Fibroblast of the aortic adventitia (primary cell): ENCODE measurements at places on chromosomes 6 and 20.

DNA sequence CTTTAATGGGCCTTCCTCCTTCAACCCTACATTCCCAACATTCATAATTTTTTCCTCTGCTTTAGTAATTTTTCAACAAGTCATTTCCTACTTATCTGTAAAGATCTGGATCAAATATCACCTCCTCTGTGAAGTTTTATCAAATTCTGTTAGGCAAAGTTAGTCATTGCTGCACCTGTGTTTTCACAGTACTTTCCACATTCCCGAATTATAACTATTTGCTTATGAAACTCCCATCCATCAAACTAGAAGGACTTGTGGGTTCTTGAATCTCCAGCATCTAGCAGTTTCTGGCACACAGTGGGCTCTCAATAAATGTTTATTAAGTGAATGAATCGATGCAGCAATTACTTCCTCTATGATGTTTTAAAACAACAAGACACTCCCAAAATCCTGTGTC, 257.6 kb downstream of the HDGFL1 start:
- DNase-seq = peak; percentile 14

DNA sequence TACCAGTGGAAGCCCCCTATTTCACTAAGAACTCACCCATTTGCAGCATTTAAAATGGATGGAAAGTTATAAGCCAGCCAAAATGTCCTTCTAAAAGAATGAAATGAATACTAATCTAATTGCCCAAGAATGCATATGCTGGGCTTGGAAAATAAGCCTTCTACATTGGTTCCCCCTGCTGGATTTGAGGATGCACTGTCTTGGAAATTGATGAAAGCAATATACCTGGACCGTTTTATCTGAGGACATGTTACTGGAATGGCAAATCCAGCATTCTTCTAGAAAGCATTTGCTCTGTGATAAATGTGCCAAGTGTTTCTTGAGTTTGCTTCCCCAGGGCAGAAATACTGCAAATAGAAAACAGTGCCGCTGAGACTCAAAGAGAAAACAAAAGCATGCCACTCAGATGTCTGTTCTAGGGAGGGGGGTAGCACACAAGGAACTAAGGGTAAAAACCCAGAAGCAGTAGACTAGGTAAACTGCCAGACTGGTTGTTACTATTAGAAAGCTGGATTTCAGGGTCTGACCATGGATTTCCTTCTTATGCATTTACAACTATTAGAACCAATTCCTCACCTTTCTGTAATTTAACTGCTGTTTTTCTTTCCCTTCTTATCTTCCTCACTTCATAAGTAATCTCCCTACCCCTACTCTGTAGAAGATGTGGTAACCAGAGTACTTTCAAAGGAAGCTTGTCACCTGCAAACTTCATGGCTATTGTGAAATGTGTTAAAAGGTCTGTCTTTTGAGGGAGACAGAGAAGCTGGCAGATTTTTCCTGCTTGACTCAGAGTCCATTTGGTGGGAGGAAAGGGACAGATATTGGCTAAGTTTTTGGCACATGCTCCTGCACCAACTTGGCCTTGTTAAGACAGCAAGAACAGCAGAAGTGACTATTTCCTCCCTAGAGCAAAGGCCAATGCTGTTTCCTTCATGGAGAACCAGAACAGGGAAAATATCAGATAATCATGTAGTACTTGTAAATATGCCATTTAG, 642.6 kb downstream of the KIF16B start:
- DNase-seq = no peak

- DNase-seq = no peak
These were observed 56.6 kb downstream of the BPIFB1 start for GRCh38 chr20:33339515-33340058.

DNA sequence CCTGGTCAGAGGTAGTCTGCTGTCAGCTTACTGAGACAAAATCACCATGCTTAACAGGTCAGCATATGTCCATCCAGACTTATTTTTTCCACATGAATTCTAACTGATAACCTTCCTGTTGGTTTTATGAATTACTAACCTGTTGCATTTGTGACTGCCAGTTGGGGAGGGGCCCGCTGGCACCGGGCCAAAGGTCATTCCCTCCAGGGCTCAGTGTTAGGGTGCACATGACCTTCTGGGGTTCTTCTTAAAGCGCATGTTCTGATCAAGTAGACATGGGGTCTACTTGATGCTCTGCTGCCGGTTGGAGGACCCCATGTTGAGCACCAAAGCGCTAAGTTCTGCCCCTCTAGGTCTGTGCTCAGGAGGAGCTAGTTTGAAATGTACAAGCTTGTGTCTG, 15.6 kb downstream of the DUSP22 start:
- no peak for DNase-seq

DNA sequence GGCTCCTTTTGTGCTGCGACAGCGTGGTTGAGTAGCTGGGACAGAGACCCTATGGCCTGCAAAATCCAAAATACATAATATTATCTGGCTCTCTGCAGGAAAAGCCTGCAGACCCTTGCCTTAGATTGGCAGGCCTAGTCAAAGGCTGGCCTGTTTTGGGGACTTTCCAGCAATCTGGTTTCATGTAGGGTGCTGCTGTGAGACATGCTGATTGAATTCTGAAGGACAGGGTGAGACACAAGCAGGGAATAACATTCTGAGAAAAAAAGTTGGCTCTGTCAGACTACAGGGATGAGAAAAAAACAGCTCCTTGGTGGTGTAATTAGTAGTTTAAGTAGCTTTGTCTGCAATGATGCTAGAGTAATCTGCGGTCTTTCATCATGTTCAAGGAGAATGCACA, 402.7 kb upstream of the AGPAT4 start:
- no peak for DNase-seq

DNA sequence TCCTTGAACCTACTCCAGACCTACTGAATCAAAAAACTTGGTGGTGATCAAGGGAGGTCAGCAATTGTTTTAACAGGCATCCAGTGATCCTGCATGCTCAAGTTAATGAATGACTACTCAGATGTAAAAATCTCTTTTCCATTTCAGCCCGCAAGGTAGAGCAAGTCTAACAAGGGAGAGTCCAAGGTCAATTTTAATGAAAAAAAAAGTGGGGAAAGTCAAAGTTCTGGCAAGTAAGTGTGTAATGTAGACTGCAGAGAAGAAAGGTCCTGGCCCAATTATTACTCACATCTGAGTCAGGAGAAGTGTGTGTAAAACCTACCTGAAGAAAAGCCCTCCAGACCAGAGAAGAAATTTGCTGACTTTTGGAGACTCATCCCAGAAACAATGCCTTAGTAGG, 193.5 kb downstream of the UBE3D start:
- DNase-seq = no peak

DNA sequence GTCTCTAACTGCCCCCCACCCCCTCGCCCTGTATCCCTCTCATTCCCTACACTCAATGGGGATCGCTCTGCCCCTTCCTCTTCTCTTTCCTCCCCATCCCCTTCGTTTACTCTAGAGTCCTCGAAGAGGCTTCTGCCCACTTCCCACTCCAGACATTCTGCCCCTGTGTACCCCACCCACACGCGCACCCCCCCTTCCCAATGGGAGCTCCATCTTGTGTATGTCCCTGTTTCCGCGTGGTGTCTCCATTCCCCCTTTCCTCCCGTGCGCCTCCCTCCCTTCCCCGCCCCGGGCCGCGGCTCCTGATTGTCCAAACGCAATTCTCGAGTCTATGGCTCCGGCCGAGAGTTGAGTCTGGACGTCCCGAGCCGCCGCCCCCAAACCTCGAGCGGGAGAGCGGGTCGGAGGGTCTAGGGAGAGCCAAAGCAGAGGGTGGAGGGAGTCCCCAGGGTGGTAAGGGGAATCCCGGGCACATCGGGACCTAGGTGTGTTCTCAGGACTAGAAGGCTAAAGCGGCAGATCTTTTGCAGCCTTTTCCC, 679 bp upstream of the RING1 start:
- peak; percentile 44 for DNase-seq

DNA sequence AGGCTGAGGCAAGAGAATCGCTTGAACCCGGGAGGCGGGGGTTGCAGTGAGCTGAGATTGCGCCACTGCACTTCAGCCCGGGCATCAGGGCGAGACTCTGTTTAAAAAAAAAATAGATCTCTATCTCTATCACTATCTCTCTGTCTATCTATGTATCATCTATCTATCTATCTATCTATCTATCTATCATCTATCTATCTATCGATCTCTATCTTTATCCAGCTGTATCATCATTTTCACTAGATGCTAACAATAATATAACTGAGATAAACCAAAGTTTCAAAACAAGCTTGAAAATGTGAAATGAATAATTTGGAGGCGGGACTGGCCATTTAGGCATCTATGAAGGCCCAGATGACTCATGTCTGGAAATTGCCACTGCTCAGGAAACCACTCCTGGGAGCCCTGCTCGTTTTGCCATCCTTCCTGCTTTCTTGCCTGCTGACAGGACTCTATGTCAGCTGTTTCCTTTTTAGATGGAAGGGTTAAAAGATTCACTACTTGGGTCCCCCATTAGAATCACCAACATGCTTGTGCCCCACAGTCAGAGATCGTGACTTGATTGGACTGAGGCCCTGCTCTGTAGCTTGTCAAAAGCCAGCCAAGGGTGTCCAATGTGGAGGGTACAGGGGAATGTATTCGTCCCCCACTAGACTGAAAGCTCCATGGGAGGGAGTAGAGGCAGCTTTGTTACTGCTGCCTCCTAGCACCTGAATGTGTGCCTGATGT, 61.7 kb downstream of the UTRN start:
- peak; percentile 56 for DNase-seq

GRCh38 chr20:7193681-7194080, 426.2 kb downstream of the BMP2 start:
- DNase-seq = no peak

DNA sequence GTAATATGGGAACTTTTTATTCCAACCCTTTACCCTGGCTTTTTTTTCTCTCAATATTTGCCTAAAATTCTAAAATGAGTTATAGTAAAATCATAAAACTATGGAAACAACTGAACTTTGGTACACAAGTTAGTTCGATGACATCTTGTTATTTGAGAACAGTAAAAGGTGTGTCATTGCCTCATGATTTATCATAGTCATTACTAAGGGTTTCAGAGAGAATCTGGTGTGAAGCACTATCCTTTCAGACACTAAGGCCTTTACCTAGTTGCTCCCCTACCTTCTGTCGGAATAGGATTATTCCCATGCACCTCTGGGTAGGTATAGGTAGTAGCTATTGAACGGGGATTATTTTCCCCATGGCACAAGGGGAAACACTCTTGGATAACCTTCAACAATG, 11.4 kb downstream of the TAF11 start:
- no peak for DNase-seq

- DNase-seq = no peak
These were observed 354.6 kb upstream of the FLRT3 start for GRCh38 chr20:14691994-14692393.

- DNase-seq = no peak
These were observed 34.0 kb upstream of the THBS2 start for GRCh38 chr6:169287675-169288074.

- no peak for DNase-seq
These were observed 19.1 kb upstream of the TSHZ2 start for GRCh38 chr20:52953020-52953419.

GRCh38 chr6:43796903-43797890, 27.2 kb downstream of the VEGFA start:
- DNase-seq = no peak

GRCh38 chr6:134706806-134707205, 243.1 kb downstream of the ALDH8A1 start:
- DNase-seq = peak; percentile 54

- DNase-seq = peak; percentile 96
These were observed 609.8 kb downstream of the RFPL4B start for GRCh38 chr6:112956696-112957535.

- no peak for DNase-seq
These were observed 1.9 kb upstream of the ATP9A start for GRCh38 chr20:51769976-51770615.
